ENCODE measurements at places on chromosomes 7 and 10.

GRCh38 chr7:2606539-2606936 is 25.2 kb upstream of the TTYH3 start:
- DNase-seq = no peak

- peak; percentile 64 for DNase-seq
These were observed 809 bp downstream of the C10orf143 start for GRCh38 chr10:130109796-130110245.

GRCh38 chr7:112782498-112782897 is 7.7 kb downstream of the TMEM168 start:
- DNase-seq = no peak

DNA sequence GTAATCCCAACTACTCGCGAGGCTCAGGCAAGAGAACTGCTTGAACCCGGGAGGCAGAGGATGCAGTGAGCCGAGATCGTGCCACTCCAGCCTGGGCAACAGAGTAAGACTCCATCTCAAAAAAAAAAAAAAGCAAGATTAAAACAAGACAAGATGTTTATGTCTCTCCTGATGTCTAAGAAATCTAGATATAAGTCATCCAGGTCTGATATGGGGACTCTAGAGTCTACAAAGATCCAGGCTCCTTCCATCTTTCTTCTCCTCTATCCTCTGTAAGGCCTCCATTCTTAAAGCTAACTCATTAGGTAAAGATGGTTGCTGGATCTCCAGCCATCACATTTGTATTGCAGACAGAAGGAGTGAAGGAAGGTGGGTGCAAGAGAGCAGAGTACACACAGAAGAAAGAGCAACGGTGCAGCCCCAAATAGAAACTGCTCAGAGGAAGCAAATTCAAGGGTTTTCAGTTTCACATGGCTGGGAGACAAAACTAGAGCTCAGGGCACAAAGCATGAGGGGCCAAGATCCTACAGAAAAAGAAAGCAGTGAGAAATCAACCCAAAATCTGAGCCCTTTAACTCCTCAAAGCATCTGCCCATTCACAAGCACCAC is 57.6 kb downstream of the USP6NL start:
- DNase-seq = no peak

DNA sequence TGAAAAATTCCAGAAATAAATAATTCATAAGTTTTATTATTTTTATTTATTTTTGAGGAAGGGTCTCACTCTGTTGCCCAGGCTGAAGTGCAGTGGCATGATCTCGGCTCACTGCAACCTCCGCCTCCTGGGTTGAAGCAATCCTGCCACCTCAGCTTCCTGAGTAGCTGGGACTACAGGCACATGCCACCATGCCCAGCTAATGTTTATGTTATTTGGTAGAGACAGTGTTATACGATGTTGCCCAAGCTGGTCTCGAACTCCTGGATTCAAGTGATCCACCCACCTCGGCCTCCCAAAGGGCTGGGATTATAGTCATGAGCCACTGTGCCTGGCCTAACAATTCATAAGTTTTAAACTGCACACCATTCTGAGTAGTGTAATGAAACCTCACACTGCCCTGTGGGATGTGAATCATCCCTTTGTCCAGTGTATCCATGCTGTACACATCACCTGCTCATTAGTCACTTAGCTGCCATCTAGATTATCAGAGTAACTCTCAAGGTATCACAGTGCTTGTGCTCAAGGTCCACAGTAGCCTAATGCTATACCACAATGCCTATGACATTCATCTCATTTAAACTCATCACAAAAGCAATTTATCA is 17.9 kb downstream of the RTKN2 start:
- DNase-seq = no peak

DNA sequence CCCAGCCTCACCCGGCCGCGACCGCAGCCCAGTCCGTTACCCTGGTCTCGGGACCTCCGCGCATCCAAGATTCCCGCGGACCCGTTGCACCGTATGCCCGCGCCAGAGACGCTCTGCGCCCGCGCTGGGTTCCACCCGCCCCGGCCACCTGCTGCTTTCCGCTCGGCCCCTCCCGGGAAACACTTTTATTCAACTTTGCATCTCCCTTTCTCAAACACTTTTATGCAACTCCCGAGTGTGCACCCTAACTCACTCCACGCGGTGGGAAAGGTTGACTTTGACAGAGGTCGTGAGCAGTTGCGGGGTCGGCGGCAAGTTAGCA is at the start of gene ODAD2:
Gene ODAD2, minus strand, starts transcription at position 126 of the 322 bp plus-strand sequence. CDS start 3,937 bp downstream, outside the sequence.
- DNase-seq = no peak

DNA sequence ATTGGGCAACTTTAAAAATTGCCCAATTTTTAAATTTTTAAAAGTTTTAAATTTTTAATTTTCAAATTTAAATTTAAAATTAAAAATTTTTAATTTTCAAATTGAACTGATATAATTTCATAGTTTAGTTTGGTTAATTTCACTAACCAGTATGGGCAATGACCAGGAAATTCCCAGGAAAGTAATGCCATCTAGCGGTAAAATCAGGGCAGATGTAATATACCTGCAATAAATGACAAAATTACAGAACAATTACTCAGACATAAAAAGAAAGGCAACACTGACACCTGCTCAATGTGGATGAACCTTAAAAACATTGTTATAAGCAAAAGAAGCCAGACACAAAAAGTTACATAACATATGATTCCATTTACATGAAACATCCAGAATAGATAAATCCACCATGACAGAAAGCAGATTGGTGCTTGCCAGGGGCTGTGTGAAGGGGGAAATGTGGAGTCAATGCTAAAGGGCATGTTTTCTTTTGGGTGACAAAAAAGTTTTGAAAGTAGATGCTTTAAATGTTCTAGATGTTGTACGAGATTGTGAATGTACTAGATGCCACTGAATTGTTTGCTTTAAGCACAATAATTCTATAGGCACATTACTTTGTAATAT is 28.6 kb upstream of the SLC16A12 start:
- DNase-seq = no peak

GRCh38 chr10:28677888-28678686 is 766 bp downstream of the BAMBI start:
- DNase-seq = peak; percentile 48

DNA sequence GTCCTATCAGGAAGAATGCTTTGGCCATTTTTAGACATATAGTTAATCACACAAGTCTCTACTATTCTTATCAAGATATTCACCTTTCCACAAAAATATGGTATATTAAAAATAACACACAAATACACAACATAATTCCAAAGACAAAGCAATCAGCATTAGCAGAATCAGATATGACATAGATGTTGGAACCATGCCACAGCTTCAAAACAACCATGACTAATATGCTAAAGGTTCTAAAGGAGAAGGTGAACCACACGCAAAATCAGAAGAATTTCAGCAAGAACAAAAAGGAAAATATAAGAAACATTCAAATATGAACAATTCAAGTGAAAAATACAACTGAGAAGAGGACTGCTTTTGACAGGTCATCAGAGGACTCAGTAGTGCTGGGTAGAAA is 670.2 kb upstream of the SORCS1 start:
- no peak for DNase-seq

- no peak for DNase-seq
These were observed 159.2 kb downstream of the PAXIP1 start for GRCh38 chr7:154843670-154844237.

GRCh38 chr10:14235566-14236195 is 95.0 kb downstream of the FRMD4A start:
- no peak for DNase-seq

DNA sequence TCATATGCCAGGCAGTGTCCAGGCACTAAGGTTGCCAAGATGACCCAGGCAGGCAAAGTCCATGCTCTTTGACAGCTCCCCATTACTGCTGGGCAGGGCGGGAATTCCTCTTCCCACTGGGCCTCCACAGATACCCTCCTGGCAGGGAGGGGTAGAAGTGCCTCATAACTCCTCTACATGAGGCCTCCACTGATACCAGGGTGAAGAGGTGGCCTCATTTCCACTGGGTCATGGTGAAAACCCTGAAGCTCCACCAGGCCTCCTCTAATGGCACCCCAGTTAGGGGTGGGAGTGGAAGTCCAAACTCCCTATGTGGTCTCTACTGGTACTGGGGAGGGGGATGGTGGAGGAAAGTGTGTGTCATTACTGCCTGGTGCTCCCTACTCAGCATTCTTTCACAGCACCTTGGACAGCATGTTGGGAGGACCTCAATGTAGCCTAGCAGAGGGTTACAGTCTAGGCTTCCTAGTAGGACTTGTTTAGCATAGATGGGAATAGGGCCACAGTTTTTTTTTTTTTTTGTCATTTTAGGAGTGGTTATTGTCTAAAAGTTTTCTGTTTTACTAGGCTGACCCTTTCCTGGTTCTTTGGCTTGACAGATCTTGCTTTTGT is 34.6 kb upstream of the GLCCI1 start:
- DNase-seq = no peak

- no peak for DNase-seq
These were observed 35.6 kb upstream of the PTPRN2 start for GRCh38 chr7:158623241-158623640.

- no peak for DNase-seq
These were observed 43.2 kb downstream of the GSDME start for GRCh38 chr7:24713850-24714675.

GRCh38 chr10:71494980-71495381 is 98.3 kb downstream of the CDH23 start:
- no peak for DNase-seq

- DNase-seq = no peak
These were observed 105.2 kb upstream of the NOBOX start for GRCh38 chr7:144508702-144509101.

DNA sequence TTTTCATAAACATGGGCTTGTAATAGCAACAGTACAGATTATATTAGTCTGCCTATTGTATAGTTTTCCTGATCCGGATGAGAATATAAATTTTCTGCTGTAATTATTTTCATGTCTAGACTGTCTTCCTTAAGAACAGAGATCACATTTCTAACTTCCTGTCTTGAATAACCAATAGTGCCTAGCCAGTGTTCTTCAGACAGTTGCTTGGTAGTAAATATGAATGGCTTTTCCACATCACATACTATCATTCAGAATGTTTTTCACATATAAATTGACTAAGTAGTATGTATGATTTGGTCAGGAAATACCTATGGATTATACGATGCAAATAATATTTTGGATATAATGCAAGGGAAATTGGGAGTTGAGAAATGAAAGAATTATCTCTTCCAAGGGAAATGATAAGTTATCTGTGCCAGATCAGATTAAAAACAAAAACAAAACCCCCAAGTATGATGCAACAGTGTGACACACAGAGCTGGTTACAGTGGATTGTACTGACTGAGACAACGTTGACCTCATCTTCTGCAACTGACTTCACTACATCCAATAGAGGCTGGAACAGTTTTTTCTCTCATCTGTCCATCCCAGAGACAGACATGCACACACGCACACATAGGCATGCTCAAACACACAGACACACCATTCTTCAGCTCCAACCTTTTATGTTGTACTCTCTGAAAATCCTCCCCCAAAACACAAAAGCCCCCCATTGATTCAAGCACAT is 16.4 kb downstream of the ITGA8 start:
- DNase-seq = no peak

- no peak for DNase-seq
These were observed 7.0 kb downstream of the ANKMY2 start for GRCh38 chr7:16638282-16639280.

- DNase-seq = no peak
These were observed 28.6 kb downstream of the RABGEF1 start for GRCh38 chr7:66768865-66769832.

- no peak for DNase-seq
These were observed 15.7 kb downstream of the PKD1L1 start for GRCh38 chr7:47932466-47933037.

GRCh38 chr10:103042908-103043307 is 124.8 kb downstream of the CNNM2 start:
- no peak for DNase-seq

- DNase-seq = no peak
These were observed 105.8 kb downstream of the ARHGAP22 start for GRCh38 chr10:48498940-48499510.

DNA sequence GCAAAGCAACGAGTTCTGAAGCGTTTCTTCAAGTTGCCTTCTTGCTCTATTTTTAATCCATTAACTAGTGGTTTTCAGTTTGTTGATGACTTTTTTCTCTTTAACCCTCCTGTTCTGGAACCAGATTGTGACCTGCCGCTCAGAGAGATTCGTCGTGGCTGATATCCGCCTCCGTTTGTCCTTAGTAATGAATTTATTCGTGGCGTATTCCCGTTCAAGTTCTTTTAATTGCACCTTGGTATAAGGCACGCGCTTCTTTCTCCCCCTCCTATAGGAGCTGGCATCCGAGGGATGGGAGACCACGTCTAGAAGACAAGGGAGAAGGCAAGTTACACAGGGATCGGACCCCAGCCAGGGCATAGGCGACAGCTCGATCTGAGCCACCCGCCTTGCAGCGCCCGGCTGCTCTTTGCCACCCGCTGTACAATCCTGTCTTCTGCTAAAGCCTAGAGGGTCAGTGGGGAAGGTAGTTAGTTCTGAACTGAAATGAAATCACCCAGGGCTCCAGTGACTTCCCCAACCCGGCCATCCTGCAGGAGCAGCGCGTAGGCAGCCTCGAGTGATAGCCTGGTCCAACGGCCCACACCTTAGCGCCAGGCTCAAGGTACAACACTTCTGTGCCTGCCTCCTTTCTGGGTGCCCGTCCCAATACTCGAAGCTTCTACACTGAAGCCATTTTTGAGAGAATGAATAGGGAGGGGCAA is 1.6 kb downstream of the HOXA13 start:
- DNase-seq = no peak

Data from activated T-cell treated with anti-CD3 and anti-CD28 coated beads, Interleukin-2, amount 50 U/mL, for 1 hour (primary cell).